ENCODE measurements at places on chromosomes 11 and 22.

DNA sequence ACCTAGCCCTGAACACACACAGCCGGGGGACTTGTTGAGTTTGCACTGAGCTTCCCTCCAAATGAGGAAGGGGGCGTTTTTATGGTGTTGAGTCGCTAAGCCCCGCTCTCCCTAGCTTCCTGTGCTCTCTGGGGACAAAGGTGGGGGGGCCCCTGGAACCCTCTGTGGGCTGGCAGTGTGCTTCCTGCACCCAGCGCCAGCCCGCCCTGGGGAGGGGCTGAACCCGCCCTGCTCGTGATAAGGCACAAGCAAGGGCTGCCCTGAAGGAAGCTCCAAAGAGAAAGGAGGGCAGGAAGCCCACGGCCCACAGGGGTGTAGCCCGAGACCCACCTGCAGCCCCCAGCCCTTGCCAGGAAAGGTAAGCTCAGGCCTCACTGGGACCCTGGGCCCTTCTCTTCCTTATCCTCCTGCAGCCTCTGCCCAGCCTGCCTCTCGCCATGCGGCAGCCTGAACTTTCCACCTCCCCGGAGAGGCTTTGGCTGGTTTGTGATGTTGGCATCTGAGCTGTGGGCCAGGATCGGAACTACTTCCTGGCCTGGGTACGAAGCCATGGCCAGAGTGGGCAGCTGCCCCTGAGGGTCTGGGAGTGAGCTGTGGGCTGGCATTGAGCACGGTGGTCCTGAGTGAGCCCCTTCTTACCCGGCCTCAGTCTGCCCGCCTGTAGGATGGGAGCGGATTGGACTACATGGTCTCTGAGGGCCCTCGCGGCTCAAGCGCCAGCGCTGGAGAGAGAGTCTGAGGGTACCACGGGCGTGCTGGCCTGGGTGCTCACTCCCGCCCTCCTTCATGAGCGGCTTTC, at the start of gene FERMT3:
Gene FERMT3, plus strand, starts transcription at position 265 of the 799 bp plus-strand sequence. CDS start 644 bp downstream, outside the sequence.
- DNase-seq, result peak; percentile 72

- DNase-seq, result no peak
These were observed 1.4 kb upstream of the KCNJ5 start for GRCh38 chr11:128889657-128890213.

DNA sequence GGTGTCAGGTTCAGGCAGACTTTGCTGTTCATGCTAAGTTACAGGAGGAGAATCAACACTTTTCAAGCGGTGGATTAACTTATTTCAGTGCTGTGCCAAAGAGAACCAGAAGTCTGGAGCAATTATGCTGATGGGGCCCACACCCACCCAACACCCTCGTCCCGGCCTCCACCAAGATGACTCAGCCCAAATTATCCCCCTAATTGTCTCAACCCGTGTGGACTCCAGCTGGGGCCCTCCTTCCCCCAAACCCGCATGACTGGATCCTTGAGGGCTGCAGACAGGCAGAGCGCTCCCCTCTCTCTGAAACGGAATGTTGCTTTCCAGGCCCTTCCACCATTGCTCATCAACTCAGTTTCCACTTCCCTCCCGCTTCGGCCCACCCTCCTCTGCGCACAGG, 34.6 kb upstream of the MN1 start:
- no peak for DNase-seq

DNA sequence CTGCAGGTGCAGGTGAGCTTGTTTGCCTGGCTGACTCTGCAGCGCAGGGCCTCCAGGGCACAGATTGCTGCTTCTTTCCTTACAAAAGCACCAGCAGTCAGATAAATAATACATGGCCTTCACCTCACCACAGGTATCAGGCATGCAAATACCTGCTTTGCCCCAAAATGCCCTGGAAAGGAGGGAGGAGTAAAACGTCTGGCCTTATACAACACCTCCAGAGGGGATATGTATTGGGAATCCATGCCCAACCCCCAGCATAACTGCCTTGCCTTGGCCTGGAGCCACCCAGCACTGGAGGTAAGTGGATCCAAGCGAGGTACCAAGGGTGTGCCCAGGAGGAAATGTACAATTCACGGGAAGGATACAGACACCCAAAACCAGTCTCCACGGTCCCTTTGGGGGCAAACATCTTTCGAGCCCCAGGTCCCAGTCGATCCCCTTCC, 860 bp downstream of the TMEM184B start:
- no peak for DNase-seq

DNA sequence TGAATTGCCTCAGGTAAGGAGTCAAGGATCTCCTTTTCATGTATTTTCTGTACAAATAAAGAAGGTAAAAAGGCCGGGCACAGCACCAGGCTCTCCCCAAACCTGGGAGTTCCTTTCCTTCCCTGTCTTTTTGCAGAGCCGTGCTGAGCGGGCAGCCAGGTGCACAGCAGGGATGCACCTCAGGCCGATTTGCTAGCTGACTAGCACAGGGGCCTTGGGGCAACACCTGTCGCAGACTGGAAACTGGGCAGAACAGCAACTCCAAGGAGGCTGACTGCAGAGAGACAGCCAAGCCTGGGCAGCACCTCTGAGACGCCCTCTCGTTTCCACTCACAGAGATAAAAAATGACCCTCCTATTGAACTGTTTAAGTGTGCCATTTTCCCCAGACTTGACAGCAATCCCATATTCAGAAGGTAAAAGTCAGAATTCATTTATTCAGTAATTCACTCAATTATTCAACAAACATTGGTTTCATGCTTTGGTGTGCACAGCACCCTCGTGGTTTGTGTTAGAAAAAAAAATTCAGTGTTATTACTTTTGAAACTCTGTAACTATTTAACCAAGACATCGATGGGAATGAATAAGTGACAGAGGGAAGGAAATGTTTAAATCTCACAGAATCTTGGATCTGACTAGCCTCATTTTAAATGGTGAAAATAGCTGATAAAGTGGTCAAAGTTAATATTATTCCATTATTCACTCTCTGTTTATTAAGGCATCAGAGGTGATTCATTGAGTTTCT, 120.9 kb downstream of the GALNT18 start:
- no peak for DNase-seq

- no peak for DNase-seq
These were observed 31.0 kb downstream of the NAP1L4 start for GRCh38 chr11:2961080-2961479.

- DNase-seq, result no peak
These were observed 22.3 kb downstream of the ARHGAP42 start for GRCh38 chr11:100709233-100709957.

GRCh38 chr11:18236664-18237356, at the start of gene SAA4:
Gene SAA4, minus strand, starts transcription at chr11:18236802. Its CDS starts 876 bp downstream, at chr11:18235926.
- DNase-seq, result no peak

GRCh38 chr11:46387919-46388618, 3.5 kb downstream of the CHRM4 start:
- DNase-seq, result no peak

DNA sequence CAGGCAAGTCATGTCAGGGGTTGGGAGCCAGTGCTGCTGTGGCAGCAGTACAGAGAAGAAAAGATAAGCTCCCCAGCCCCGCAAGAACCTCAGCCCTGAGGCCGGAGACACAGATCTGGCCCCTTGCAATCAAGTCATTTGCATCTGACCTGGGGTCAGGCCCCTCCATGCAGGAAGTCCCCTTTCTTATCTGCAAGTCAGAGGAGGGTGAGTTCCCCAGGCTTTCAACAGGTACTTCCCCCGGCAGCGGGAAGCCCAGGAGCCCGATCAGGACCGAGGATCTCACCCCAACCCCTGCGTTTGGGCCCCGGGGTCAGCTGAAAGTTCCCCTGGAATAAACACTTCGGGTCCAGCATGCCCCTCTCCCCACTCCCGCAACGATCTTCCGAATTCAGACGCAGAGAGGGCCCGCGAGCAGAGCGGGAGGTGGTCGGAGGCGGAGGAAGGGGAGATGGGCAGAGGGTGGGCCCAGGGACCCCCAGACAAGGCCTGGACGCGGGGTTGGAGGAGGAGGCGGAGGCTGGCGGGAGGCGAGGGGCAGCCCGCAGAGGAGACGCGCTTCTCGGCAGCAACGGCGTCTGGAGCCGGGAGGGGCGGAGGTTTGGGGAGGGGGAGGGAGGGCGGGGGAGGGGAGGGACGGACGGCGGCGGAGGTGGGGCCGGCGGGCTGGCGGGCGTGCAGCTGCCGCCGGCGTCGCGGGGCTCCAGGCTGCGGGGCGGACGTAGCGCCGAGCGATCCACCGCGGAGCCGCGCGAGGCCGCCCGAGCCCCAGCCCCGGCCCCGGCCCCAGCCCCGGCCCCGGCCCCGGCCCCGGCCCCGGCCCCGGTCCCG, at the start of gene TSPAN18:
Gene TSPAN18, plus strand, starts transcription at position 680 of the 831 bp plus-strand sequence. CDS start 179,455 bp downstream, outside the sequence.
- DNase-seq, result peak; percentile 35

DNA sequence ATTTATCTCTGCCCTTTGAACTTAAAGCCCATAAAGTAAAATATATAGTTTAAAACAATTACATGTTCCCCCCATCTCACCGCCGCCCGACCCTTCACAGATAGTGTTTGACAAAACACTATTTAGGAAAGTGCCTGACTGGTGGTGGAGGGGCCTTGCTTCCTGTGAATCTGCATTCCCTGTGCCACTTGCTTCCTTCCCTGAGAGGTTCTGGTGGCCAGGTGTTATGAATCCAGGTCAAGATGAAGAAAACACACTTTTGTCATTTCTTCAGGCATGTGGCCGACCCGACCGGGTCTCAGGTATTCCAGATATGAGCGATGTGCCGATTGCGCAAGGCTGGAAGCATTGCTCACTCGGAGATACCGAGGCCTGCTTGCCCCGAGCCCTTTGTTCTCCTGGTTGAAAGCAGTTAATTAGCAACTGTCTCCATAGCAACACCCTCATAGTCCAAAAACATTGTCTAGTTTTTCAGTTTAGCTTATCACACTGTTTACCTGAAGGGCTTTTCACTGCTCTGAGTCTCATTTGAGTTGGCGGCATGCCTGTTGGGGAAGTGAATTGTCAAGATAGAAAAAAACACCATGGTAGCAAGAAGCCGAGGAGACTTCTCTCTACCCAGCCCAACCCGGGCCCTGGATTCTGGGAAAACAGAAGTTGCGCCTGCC, 128.3 kb downstream of the TEAD1 start:
- no peak for DNase-seq

GRCh38 chr11:95379479-95379878, 148.5 kb upstream of the SESN3 start:
- no peak for DNase-seq

DNA sequence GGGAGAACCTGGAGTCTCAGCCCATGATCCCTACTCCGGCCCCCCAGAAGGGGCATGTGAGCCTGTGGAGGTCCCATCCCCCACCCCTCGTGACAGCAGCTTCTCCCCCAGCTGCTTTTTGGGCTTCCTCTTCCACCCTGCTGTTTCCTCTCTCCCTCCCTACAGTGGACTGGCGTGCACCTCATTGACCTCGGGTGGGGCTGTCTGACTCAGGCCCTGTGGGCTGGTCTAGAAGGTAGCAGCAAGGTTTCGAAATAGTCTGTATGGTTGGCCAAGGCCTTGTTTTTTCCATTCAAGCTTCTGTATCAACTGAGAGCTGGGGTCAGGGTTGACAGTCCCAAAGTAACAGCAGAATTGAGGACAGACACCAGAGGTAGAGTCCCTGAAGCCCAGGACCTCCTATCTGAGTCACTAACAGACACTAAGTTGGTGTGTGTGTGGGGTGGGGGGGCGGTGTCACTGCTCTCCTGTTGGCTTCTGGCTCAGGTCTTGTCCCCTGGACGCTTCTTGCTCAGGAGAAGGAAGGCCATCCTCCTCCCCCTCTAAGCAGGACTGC, 7.7 kb downstream of the SLC37A2 start:
- peak; percentile 54 for DNase-seq

- no peak for DNase-seq
These were observed 254.9 kb downstream of the TMEM135 start for GRCh38 chr11:87292598-87292997.

- no peak for DNase-seq
These were observed 32.3 kb downstream of the KCNA4 start for GRCh38 chr11:29984544-29984943.

DNA sequence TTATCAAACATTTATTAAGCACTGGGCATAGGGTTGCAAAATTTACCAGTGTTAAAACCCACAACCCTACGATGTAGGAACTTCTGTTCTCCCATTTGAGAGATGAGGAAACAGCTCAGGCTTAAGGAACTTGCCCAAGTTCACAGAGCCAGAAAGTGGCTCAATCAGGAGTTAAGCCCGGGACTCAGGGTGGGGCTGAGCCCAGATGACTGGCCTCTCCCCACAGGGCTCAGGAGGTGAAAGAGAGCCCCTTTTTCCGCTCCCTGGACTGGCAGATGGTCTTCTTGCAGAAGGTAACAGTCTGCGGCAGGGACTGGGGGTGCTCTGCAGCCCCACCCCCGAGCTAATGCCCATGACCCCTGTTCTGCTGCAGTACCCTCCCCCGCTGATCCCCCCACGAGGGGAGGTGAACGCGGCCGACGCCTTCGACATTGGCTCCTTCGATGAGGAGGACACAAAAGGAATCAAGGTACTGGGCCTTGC, 5.6 kb upstream of the ANKRD13D start:
- no peak for DNase-seq

Measured in naive B cell (primary cell).